ENCODE measurements at places on chromosomes 13 and 19.
A peak's percentile ranks its signal among the peaks of the same experiment; 100 is the strongest.

GRCh38 chr19:1275976-1276627, 772 bp downstream of the FAM174C start:
- no peaks in the 10 kb centered on the region for H3K36me3 ChIP-seq
- DNase-seq, result no peak
- H3K27ac ChIP-seq, result peak overlapping the region; percentile 93
- peaks cover 22% of the 10 kb centered on the region for H3K4me1 ChIP-seq
- peak overlapping the region; percentile 64 for H3K4me3 ChIP-seq

- no peak for DNase-seq
- no peaks in the 10 kb centered on the region for H3K4me1 ChIP-seq
- H3K27ac ChIP-seq, result no peak overlapping the region
- no peaks in the 10 kb centered on the region for H3K27me3 ChIP-seq
- H3K36me3 ChIP-seq, result no peaks in the 10 kb centered on the region
Measured at GRCh38 chr13:22757530-22758120, 423.2 kb upstream of the SGCG start.

DNA sequence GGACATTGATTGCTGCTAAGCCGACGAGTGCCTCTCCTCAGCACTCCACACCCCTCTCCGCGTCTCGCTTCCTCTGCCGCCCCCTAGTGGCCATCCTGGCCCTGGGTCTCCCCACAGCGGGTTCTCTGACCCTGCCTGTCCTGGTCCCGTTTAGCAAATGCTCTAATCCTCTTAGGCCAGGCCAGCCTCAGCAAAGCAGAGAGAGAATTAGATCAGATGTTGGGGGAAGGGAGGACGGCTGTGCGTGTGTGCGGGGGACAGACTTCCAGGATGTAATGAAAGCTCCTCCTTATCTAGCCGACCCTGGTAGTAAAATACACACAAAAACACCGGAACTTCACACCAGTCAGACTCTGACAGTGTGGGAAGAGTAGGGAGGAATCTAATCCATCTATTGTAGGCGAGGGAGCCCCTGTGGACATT, 4.5 kb downstream of the TPRX2 start:
- no peaks in the 10 kb centered on the region for H3K4me1 ChIP-seq
- H3K27me3 ChIP-seq, result no peaks in the 10 kb centered on the region

DNA sequence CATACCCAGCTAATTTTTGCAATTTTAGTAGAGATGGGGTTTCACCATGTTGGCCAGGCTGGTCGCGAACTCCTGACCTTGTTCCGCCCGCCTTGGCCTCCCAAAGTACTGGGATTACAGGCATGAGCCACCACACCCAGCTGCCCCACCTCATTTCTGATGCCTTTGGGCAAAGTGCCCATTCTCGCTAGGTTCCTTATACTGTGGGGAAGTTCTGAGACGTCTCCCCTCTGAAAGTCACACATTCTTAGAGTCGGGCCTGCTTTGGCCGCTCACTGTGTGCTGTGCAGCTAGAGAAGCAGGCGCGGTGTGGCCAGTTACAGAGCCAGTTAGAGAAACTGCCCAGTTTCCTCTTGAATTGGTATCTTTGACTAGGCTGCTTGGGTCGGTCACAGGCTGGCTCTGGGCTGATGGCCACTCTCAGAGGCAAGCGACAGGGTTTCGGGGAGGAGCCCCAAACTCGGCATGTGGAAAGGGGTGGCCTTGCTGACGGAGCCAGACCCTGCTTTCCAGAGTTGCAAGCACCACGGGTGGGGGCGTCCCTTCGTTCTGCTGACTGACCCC, 18.0 kb downstream of the PRAM1 start:
- H3K36me3 ChIP-seq, result peaks cover 8% of the 10 kb centered on the region
- H3K4me3 ChIP-seq, result no peak overlapping the region
- no peaks in the 10 kb centered on the region for H3K27me3 ChIP-seq

- peaks cover 22% of the 10 kb centered on the region for H3K4me1 ChIP-seq
- H3K27me3 ChIP-seq, result no peaks in the 10 kb centered on the region
- DNase-seq, result no peak
- H3K4me3 ChIP-seq, result peak overlapping the region; percentile 46
- H3K27ac ChIP-seq, result no peak overlapping the region
- H3K36me3 ChIP-seq, result no peaks in the 10 kb centered on the region
Measured at GRCh38 chr19:676007-676338, 219 bp upstream of the FSTL3 start.

GRCh38 chr13:83709426-83710132, 172.7 kb downstream of the SLITRK1 start:
- no peaks in the 10 kb centered on the region for H3K4me1 ChIP-seq
- no peak for DNase-seq
- H3K27ac ChIP-seq, result no peak overlapping the region
- no peaks in the 10 kb centered on the region for H3K27me3 ChIP-seq
- H3K4me3 ChIP-seq, result no peak overlapping the region

- no peaks in the 10 kb centered on the region for H3K27me3 ChIP-seq
- H3K4me1 ChIP-seq, result peaks cover 6% of the 10 kb centered on the region
- no peak for DNase-seq
- no peaks in the 10 kb centered on the region for H3K36me3 ChIP-seq
- H3K4me3 ChIP-seq, result no peak overlapping the region
Measured at GRCh38 chr13:44710576-44710975, 134.4 kb upstream of the TSC22D1 start.

DNA sequence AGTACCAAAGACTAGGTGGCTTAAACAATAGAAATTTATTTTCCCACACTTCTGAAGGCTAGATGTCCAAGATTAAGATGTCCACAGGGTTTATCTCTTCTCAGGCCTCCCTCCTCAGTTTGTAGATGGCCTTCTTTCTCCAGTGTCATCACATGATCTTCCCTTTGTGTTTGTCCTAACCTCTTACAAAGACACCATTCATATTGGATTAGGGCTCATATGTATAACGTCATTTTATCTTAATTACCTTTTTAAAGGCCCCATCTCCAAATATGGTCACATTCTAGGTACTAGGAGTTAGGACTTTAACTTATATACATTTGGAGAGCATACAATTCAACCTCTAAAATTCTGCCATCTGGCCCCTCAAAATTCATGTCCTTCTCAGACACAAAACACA, 34.3 kb downstream of the N4BP2L2 start:
- H3K4me1 ChIP-seq, result no peaks in the 10 kb centered on the region
- H3K27ac ChIP-seq, result no peak overlapping the region
- H3K27me3 ChIP-seq, result no peaks in the 10 kb centered on the region
- peaks cover 2% of the 10 kb centered on the region for H3K36me3 ChIP-seq
- no peak for DNase-seq

DNA sequence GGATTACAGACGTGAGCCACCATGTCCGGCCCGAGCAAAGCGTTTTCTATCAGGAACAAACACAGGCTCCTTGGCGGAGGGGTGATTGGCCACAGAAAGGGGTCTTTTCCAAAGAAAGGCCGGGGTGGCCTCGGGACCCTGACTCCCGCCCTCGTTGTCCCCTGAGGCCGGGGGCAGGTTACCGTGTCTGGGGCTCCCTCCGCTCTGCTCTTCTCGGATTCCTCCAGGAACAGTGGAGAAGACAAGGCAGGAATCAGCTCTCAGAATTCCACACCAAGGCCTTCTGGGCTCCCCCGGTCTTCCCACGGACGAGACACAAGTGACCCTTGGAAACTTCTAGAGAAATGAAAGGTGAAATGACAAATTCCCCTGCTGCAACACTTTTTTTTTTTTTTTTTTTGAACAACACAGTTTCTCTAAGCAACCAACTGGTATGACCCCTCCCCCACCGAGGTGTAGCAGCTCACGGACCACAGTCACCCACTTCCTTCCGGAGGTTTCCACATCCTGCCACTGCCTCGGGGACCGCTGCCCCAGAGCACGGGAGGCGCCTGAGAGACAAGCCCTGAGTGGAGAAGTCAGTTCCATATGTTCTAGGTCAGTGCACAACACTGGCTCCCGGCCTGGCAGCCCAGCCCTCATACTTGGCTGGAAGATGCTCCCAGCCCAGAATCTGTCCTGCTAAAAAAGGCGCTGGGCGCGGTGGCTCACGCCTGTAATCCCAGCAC, 11.0 kb downstream of the MOB3A start:
- no peak for DNase-seq
- H3K36me3 ChIP-seq, result no peaks in the 10 kb centered on the region
- H3K4me3 ChIP-seq, result no peak overlapping the region
- no peak overlapping the region for H3K27ac ChIP-seq

GRCh38 chr13:67008075-67008668, 222.0 kb downstream of the PCDH9 start:
- H3K27ac ChIP-seq, result no peak overlapping the region

DNA sequence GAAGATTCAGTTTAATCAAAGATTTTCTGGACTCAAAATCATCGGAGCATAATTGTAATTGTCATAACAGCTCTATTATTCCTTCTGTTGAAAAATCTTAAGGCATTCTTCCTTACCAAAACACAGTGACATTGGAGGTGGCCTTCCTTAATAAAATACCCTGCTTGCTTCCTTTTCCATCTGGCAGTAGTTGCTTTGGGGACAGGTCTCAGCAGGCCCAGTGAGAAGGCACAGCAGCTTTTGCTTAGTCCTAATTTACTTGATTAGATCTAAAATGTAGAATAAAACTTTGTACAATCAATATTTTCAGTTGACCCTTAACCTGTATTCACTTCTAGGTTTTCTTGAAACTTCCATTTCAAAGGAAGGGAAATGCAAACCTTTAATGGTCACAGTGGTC, 471.6 kb downstream of the PCDH20 start:
- H3K27me3 ChIP-seq, result no peaks in the 10 kb centered on the region
- no peaks in the 10 kb centered on the region for H3K36me3 ChIP-seq
- no peak overlapping the region for H3K27ac ChIP-seq
- DNase-seq, result no peak
- H3K4me3 ChIP-seq, result no peak overlapping the region

- H3K27ac ChIP-seq, result no peak overlapping the region
- H3K27me3 ChIP-seq, result no peaks in the 10 kb centered on the region
- no peaks in the 10 kb centered on the region for H3K36me3 ChIP-seq
Measured at GRCh38 chr19:42542791-42543190, 14.5 kb upstream of the CEACAM1 start.

- H3K4me1 ChIP-seq, result peaks cover 17% of the 10 kb centered on the region
- peak overlapping the region; percentile 39 for H3K27ac ChIP-seq
- no peaks in the 10 kb centered on the region for H3K36me3 ChIP-seq
- no peaks in the 10 kb centered on the region for H3K27me3 ChIP-seq
Measured at GRCh38 chr13:50203256-50203941, 188.2 kb downstream of the KCNRG start.

GRCh38 chr19:5170329-5170745, 170.3 kb downstream of the PTPRS start:
- H3K4me1 ChIP-seq, result no peaks in the 10 kb centered on the region
- no peak overlapping the region for H3K27ac ChIP-seq
- H3K4me3 ChIP-seq, result no peak overlapping the region
- DNase-seq, result no peak
- H3K36me3 ChIP-seq, result no peaks in the 10 kb centered on the region

- H3K27me3 ChIP-seq, result no peaks in the 10 kb centered on the region
- H3K4me3 ChIP-seq, result no peak overlapping the region
- H3K4me1 ChIP-seq, result no peaks in the 10 kb centered on the region
- DNase-seq, result peak; percentile 13
Measured at GRCh38 chr13:38872693-38873092, 117.9 kb downstream of the STOML3 start.

DNA sequence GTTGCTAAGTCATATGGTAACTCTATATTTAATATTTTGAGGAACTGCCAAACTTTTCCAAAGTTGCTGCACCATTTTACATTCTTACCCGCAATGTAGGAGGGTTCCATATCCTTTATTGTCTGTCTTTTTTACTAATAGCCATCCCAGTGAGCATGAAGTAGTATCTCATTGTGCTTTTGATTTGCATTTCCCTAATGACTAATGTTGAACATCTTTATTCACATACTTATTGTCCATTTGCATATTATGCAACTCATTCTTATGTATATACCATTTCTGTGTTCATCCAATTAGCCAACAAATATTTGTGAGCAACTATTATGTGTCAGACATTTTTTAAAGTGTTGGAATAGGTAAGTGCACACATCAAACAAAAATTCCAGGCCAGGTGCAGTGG, 20.4 kb upstream of the ATP8A2 start:
- H3K27ac ChIP-seq, result no peak overlapping the region
- no peak overlapping the region for H3K4me3 ChIP-seq
- no peaks in the 10 kb centered on the region for H3K27me3 ChIP-seq
- no peaks in the 10 kb centered on the region for H3K36me3 ChIP-seq
- no peaks in the 10 kb centered on the region for H3K4me1 ChIP-seq

All from Panc1 (cell line).